HT1080 (cell line): ENCODE measurements at places on chromosomes 11 and 22. TPM values are rescaled to one million over a fixed set of nuclear protein-coding genes. Genes with fewer than 3 reads are reported as not detected.

GRCh38 chr11:95711162-95711944 lies 78.2 kb downstream of the FAM76B start:
- DNase-seq = peak; percentile 5

- peak; percentile 66 for DNase-seq
Measured at GRCh38 chr22:17057959-17058814, 26.6 kb upstream of the IL17RA start.

Gene TIGD3
- total RNA-seq = 0.40 and 0.51 TPM in 2 replicates

- DNase-seq = no peak
Measured at GRCh38 chr11:11262171-11262920, 90.7 kb downstream of the CSNK2A3 start.

DNA sequence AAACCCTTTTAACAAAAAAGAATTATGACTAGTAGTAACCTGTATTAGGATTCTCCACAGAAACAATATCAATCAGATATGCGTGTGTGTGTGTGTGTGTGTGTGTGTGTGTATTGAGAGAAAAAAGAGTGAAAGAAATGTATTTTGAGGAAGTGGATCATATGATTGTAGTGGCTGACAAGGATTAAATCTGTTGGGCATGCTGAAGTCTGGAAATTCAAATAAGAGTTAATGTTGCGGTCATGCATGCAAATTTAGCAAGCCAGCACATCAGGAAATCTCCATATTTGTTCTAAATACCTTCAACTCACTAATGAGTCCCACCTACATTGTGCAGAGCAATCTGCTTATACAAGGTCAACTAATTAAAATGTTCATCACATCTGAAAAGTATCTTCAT lies 46.8 kb upstream of the IGLL5 start:
- DNase-seq = no peak

GRCh38 chr22:43253839-43254238 lies 66.9 kb upstream of the TTLL12 start:
- DNase-seq = no peak

- no peak for DNase-seq
Measured at GRCh38 chr11:123217897-123218296, 22.8 kb upstream of the CLMP start.

DNA sequence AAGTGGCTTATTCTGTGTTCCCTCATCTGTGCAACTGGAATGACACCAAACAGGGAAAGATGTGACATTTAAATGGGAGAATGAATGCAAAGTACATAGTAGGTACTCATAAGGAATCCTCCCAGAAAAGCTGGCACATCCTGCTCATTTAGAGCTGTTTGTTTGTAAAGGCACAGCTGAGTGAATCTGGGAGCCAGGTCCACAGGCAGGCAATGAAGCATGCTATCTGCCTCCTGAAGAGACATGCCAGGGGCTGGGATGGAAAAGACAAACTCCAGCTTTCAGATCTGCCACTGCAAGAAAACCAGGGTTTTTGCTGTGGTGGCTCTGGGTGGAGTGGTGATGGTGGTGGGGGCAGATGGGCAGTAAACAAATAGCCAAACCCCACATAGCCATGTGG lies 150.1 kb downstream of the TENM4 start:
- DNase-seq = no peak

DNA sequence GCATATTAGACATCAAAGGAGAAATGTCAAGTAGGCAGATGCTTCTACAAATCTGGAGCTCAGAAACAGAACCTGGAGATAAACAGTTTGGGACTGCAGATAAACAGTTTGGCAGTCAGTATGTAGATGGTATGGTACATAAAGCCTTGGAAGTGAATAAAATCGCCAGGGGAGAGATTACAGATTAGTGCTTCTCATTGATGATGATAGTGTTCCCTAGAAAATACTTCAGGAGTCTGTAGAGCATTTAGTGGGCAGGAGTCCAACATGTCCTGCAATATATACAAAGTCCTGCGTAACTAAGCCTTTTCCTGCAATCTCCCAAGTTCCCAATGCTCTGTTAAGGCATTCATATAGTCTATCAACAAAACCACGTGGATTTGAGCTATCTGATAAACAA lies 35.2 kb downstream of the NARS2 start:
- no peak for DNase-seq

- DNase-seq = no peak
Measured at GRCh38 chr11:17640493-17641164, 78.7 kb upstream of the MYOD1 start.

DNA sequence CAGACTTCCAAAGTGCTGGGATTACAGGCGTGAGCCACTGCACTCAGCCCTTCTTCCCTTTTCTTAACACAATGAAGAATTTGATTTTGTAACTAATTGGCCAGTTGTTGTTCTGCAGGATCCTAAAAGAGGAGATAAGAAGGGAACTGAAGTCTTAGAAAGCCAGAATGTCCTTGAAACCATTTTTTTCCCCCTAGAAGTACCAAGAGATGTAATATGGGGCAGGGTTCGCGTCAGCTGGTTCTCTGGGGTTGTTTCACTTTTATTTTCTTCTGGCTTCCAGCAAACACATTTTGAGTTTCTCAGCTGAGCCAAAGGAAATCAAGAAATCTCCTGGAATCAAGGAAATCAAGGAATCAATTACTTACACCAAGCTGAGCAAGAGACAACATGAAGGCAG lies 7.6 kb upstream of the NUCB2 start:
- no peak for DNase-seq

- no peak for DNase-seq
Measured at GRCh38 chr11:91624021-91624420, 600.6 kb upstream of the FAT3 start.

Gene MOGAT2
- total RNA-seq = not detected in 2 replicates

DNA sequence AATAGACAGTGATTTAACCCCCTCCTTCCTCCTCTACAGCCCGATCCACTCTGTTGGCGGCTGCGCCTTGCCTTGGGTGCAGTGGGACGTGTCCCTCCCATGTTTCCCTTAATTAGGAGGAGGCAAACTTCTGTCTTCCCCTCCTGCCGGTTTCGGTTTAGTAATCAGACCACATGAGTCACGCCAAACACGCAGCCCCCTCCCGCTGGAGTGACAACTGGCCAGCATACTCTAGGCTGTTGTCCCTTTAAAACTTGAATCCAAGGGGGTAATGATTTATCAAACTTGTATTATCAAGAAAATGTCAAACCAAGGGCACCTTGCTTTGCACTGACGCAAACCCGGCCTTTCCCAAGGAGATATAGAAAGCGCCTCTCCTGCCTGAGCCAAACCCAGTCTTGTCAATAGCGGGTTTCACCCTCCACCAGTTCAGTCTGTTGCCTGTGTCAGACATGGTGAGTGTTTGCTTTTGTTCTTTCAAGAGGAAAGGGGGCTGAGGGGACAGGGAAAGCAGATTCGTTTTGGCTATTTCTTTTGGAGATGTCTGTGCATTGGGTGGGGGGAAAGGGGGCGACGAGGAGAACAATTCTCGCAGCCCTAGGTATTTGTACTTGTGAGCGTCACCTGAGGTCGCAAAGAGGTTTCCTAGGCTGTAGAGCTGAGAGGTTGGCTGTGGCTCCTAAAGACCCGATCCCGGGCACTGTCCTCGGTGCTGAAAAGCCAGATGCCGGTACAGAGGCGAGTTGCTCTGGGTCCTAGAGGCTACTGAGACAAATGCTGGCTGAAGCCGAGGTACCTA lies at the start of gene SLC6A5:
Gene SLC6A5, plus strand, starts transcription at position 388 of the 799 bp plus-strand sequence. Its CDS starts 65 bp downstream, at position 453.
- DNase-seq = peak; percentile 35

GRCh38 chr11:84224042-84224441 lies 937.9 kb upstream of the CCDC90B start:
- DNase-seq = no peak

Gene C22orf15
- 1.1 TPM in 1 of 2 replicates, not detected in the other for total RNA-seq

GRCh38 chr22:37623075-37624016 lies 14.7 kb downstream of the GGA1 start:
- DNase-seq = no peak

DNA sequence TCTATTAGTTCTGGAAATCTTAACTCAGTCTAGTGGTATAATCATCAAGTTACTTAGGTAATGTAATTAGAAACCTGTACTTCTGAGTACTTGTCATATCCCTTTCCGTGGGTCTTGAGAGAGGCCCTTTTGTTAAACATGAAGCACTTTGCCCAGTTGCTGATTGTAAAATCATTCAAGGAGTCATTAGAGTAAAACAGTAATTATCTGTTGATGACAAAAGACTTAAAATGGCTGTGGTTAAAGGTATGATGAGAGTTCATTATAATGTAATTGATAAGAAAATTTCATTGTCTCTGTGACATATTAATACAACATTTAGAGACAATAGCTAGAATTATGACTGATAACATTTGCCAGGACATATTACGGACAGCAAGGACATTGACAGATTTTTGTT lies 34.3 kb downstream of the PRR5L start:
- DNase-seq = no peak

- no peak for DNase-seq
Measured at GRCh38 chr11:72135891-72136683, 562 bp downstream of the FOLR3 start.

Gene CCDC86
- total RNA-seq = 28.4 and 32.7 TPM in 2 replicates

DNA sequence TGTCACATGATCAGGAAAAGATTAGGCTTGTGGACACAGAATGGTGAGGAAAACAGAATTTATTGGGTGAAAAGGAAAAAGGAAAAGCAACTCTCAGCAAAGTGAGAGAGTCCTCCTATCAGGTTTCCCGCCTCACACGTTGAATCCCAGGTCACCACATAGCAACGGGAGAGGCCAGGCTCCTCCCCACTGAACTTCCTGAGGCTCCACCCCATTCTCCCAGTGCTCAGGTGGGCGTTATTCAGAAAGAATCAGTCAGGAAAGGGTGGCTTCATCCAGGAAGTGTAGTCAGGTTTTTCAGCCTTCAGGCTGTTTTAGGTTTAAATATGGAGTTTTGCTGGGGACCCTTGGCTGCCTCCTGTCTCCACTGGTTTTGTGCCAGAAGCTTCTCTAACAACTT lies 66.9 kb downstream of the SPON1 start:
- no peak for DNase-seq

Gene ACTN3
- not detected in 2 replicates for total RNA-seq

Gene BEST1
- not detected in 2 replicates for total RNA-seq

Gene OR52I2
- not detected in 2 replicates for total RNA-seq

GRCh38 chr11:123628936-123629683 lies 25.3 kb downstream of the SCN3B start:
- peak; percentile 68 for DNase-seq

DNA sequence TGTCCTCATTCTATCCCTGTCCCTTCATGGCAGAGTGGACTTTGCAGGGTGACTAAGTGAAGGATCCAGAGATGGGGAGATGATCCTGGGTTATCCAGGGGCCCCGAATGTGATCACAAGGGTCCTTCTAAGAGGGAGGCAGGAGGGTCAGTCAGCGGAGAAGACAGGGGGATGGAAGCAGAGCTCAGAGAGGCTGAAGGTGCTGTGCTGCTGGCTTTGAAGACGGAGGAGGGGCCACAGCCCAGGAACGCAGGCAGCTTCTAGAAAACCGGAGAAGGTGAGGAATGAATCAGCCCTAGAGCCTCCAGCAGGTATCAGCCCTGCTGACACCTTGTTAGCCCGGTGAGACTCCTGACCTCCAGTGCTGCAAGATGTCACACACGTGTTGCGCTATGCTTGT lies 63.7 kb downstream of the CDKN1C start:
- no peak for DNase-seq

GRCh38 chr11:126748793-126749192 lies 251.8 kb downstream of the KIRREL3 start:
- no peak for DNase-seq

GRCh38 chr11:116261606-116262005 lies 511.2 kb downstream of the BUD13 start:
- no peak for DNase-seq

- peak; percentile 24 for DNase-seq
Measured at GRCh38 chr11:83249972-83250593, 36.1 kb downstream of the CCDC90B start.

Gene PKDREJ
- total RNA-seq = not detected in 2 replicates

Gene OR5J2
- not detected in 2 replicates for total RNA-seq

Gene FREY1
- total RNA-seq = 0.76 and 0.97 TPM in 2 replicates

DNA sequence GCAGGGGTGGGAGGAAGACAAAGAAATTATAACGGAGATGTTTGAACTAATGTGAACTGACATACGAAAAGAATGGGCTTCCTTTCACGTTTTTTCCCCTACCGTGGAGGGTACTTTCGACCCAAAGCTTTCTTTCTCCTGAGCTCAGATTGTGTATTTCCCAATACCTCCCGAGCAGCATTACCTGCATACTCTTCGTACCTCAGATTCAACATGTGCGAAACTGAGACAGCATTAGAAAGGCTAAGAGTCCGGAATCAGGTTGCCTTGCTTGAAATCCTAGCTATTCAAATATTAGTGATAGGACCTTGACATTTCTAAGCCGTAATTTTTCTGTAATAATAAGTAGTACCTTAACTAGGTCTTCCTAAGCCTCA lies 778 bp upstream of the PAK1 start:
- DNase-seq = no peak

Gene LARGE2
- total RNA-seq = 0.23 TPM in 1 of 2 replicates, not detected in the other

DNA sequence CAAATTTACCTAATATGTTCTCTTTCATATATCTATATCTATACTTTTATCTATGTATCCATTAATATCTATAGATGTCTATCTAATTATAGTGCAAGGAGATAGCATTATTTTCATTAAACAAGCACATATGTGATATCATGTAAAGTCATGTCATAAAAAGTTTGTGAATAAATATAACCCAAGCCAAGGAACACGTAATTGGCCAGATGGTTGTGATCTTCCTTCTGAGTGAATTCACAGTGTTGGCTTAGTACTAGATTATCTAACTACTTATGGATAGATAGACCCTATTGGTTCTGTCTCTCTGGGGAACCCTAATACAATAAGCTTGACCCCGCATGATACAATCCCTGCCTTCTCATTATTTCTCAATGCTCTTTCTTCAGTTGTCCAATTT lies 484.4 kb downstream of the LRRC4C start:
- DNase-seq = no peak

DNA sequence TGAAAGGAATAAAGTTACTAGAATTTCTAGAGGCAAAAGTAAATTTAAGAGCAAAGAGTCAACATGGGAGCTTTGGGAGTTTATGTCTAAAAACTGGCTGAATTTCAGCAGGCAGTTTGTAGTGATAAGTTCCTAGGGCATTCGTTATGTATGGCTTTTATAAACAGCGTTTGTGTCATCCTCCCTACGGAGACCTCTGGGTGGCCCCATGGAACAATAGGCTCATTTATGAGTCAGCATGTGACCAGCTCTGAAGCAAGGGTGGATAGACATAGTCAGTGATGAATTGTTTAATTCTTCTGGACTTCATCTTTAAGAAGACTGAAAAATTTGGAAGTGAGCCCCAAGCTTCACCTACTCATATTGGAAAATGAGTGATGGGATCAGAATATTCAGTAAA lies 37.1 kb downstream of the SVIP start:
- peak; percentile 91 for DNase-seq

DNA sequence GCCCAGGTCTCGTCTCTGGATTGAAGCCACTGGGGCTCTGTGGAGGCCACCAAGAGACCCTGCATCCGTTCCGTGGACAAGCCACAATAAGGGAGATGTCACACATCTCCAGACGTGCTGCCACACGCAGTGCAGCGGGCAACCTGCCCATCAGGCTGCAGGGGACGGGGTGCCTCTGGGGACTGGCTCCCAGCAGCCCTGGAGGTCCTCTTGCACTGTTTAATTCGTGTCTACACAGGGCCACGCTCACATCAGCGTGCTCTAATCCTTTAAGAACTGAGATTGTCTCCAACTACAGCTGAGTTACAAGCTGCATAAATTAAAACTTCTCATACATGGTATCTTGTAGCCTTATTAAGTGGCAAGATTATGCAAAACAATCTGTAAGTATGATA lies 1232.2 kb downstream of the BRD1 start:
- DNase-seq = no peak

Gene TSPAN32
- total RNA-seq = 0.05 and 0.30 TPM in 2 replicates

Gene DRD4
- total RNA-seq = 0.31 and 0.50 TPM in 2 replicates

Gene SLC15A3
- 0.10 and 0.32 TPM in 2 replicates for total RNA-seq
